ENCODE measurements at places on chromosomes 4 and X.
A peak's percentile ranks its signal among the peaks of the same experiment; 100 is the strongest.

GRCh38 chr4:85777908-85778631 lies 303.1 kb downstream of the ARHGAP24 start:
- DNase-seq = no peak

- DNase-seq = peak; percentile 29
Measured at GRCh38 chr4:139665690-139666529, at the start of gene MGST2. Gene MGST2, plus strand, starts transcription at chr4:139665819. Its CDS starts 201 bp downstream, at chr4:139666020.

GRCh38 chr4:109809655-109810054 lies 5.9 kb upstream of the GAR1 start:
- DNase-seq = no peak

DNA sequence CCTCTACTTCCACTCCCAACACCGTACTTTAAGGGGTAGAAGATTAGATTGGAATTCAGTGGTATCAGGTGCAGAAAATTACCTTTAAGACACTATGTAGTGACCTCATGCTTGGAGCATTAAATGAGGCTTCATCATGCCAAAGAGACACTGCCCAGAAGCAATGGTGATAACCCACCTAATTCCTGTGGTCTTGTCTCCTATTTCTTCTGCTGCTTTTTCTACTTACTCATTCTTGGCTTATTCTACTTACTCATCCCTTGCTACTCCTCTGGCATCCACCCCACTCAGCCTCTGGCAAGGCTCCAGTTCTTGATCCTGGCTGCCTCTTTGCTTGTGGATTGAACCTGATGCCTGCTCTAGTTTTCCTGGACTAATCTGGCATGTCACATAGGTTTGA lies 62.3 kb upstream of the ADAMTS3 start:
- DNase-seq = no peak

GRCh38 chr4:10803713-10804343 lies 119.3 kb upstream of the CLNK start:
- DNase-seq = no peak

DNA sequence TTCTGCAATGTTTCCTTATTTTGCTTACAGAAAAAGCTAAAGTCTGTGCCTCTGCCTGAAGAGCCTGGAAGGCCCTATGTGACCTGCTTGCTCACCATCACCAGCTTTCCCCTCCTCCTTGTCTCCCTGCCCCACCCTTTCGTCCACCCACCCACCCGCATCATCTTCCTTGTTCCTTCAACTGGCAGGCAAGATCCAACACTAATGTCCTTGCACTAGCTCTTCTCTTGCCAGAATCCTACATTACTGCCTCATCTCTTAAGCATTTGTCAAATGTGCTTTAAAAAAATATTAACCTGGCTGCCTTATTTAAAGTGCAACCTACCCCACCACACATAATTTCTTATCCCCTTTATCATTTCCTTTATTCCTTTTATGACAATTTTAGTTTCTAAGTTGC lies 165.1 kb upstream of the PPP3CA start:
- DNase-seq = no peak

DNA sequence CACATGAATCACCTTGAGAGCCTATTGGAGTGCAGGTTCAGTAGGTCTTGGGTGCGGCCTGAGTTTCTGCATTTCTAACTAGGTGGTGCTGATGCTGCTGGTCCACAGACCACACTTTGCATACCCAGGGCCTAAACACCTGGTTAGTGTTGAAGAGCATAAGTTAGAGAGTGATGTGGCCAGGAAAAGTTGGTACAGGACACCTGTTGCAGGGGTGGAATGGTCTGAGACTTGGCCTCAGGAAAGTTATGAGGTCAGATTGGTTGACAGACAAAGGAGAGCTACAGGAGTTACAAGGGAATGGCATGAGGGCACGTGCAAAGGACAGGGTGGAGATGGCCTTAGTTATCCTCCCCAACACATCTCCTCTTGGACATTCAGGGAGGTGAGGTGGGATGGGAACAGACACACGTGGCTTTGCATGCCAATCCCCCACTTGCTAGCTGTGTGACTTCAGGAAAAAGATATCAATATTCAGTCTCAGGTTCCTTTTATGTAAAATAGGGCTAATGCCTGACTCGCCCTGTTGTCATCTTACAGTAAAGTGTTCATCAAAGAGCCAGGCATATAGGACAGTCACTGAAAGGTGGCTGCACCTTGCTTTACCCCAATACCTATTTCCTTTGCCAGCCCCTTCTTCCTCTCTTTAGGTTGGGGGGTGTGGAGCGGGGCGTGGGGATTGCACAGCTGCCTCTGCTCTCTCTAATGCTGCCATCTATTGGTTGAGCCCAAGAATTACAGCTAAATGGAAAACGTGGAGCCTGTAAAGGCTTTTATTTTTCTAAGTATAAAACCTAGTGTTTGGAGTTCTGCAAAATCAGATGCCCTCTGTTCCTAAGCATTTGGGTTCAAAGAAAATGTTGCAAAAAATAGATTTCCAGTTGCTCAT lies 47.5 kb downstream of the ATG4A start:
- no peak for DNase-seq

GRCh38 chrX:103396186-103396585 lies 19.8 kb downstream of the BEX3 start:
- no peak for DNase-seq

DNA sequence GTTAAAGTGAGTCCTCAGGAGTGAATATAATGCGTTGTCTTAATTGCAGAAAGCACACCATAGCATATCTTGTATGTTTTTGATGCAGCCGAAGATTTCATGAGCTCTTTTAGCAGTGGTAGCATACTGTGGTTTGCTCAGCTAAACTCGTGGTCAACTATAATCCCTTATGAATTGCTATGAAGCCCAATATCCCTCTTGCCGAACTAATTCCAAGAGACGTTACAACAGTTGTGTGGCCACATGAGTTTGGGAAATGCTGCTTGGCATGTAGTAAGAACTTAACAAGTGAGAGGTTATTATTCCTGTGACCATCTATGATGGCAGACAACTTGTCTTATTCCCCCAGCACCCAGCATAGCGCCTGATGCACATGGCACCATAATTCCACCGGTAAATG lies 30.7 kb downstream of the SYAP1 start:
- DNase-seq = no peak
